ENCODE measurements at places on chromosomes 12 and 14. TPM values are rescaled to one million over a fixed set of nuclear protein-coding genes. Genes with fewer than 3 reads are reported as not detected.

GRCh38 chr12:92485351-92486348 is 217.1 kb upstream of the PLEKHG7 start:
- no peak for DNase-seq

DNA sequence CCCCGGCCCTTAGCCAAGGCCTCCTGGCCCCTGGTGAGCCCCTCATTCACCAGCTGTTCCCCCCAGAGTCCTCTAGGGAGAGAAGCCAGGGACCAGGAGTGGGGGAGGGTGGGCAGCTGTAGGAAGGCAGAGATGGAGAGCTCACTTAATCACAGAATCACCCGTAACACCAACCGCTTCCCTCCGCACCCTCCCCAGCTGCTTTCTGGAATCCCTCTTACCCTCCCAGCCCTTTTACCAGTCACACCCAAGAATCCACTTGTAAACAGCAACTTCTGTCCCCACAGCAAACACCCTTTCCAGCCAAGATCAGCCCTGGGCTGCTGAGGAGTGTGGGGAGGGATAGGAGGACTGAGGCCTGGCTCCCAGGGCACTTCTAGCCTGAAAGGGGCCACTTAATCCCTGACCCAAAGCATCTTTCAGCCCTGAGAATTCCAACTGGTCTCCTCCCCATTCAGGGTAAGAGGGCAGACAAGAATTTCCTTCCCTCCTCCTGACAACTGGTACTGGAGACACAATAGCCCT is 18.8 kb downstream of the NCKAP5L start:
- no peak for DNase-seq

GRCh38 chr14:93072659-93073357 is 42.9 kb downstream of the ITPK1 start:
- no peak for DNase-seq

Gene GSC
- not detected for total RNA-seq

DNA sequence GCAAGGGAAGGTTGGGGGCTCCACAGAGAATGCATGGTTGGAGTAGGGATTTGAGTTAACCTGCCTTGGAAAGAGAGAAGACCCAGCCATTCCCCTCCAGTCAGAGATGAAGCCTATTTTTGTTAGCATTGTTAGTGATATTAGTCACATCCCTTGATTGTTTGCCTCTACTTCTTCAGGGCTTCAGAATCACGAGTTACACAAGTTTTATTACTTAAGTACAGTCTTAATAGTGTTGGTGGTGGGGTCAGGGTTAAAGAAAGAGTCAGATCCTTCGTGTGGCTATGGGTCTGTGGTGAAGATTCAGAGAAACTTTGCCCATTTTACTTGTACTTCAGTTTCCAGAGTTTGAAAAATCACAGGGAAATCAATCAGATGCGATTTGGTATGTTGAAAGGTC is 363.1 kb downstream of the LRIG3 start:
- peak; percentile 90 for DNase-seq

Gene SIRT4
- 0.88 TPM for total RNA-seq

- DNase-seq: no peak
These were observed 107.6 kb downstream of the NAV3 start for GRCh38 chr12:77938301-77938700.

DNA sequence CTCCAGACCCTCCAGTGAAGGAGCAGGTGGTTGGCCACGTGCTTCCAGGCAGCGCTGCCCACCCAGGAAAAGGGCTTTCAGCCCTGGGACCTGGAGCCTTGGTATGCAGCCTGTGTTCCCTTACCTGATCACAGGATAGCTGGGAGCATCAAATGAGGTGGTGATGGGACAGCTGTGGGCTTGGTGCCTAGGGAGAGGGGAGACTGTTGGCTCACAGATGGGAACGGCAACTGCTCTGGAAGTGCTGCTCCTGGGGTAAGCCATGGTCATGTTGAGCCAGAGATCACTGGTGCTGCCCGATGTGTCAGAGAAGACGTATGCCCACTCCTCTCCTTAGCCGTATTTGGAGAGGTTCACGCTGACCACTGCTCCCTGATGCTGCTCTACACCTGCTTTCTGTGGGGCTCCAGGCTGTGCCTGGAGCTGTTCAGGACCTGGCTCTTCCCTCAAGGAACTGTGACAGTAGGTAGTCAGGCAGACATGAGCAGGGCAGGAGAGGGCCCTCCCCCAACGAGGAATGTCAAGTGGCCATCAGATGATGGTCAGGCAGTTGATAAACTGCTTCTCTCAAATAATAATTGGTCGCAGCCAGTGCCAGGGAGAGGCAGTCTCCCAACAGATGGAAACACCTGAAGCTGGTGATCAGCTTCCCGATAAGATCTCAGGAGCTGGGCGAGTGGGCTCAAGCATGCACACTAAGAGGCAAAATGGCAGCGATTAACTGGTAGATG is 2.8 kb upstream of the CYP46A1 start:
- no peak for DNase-seq

DNA sequence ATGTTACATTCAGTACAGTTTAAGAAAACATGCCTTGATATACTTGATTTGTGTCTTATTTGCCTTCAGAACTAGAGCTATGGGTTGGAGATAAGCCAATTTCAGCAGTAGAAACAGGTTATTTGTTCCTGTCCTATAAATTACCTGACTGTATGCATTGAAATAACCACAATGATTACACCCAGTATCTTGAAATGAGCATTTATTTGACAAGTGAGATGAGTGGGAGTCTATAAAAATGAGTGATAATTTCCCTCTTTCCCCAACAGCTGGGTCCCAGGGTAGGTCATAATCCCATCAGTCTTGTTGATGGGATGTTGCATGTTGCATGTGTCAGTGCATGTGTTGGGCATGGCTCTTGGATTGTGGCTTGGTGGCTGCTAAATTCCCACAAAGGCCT is 3.7 kb downstream of the TAS2R42 start:
- no peak for DNase-seq

Gene MDGA2
- total RNA-seq: 0.12 TPM

- DNase-seq: no peak
These were observed 36.6 kb downstream of the ETV6 start for GRCh38 chr12:11686120-11686519.

DNA sequence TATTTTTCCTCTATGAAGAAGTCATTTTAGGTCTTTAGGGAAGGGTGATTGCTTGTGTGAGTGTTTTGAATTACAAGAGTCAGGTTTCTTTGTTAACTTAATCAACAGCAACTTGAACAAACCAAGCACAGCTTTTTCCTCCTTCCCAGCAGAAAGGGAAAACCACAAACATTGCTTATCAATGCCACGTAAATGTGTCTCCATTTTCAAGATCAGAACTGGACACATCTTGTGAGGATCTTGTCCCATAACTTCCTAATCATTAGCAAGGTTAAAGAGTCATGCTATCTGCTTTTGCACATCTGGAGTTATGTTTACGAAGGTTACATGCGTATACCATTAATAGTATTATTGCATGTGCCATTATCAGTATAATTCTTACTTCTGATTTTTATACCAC is 248.0 kb upstream of the FLRT2 start:
- no peak for DNase-seq

DNA sequence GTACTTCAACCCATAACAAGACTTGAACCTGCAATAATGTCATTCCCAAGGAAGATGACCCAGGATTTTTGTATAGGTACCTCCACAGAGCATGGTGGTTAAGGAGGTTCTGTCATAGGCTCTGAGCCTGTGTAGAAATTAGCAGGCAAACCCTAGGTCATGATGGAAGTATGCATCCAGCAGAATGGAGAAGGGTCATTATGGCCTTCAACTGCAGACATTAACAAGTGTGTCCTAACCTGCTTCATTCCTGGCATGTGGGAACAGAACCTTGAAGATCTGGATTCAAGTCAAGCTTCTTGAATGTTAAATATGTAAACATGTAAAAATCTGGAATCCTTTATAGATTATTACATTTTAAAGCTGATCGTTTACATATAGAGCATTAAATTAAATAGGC is 116.2 kb upstream of the SLC38A4 start:
- DNase-seq: no peak

GRCh38 chr12:117028254-117028653 is 71.0 kb downstream of the TESC start:
- no peak for DNase-seq

Gene ASCL1
- not detected for total RNA-seq

Gene GLIPR1L2
- not detected for total RNA-seq

DNA sequence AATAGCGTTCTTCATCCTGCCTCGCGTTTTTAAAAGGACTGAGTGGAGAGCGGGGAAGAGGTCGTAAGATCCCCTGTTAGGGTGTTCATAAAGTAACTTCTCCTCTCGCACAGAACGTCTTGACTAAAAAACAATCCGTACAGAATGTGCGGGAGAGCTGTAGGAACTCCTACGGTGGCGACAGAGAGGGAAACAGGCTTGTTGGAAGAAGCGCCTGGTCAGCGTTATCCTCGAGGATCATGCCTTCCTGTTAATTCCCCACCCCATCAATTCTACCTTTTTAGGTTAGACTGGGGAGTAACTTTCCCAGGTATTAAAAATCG is 399 bp upstream of the WASHC4 start:
- no peak for DNase-seq

- DNase-seq: no peak
These were observed 416.7 kb downstream of the PDZRN4 start for GRCh38 chr12:41604830-41605229.

- no peak for DNase-seq
These were observed 35.5 kb upstream of the RASSF3 start for GRCh38 chr12:64574837-64575236.

- no peak for DNase-seq
These were observed 73.1 kb downstream of the ADCK1 start for GRCh38 chr14:77872983-77873382.

Gene LAG3
- total RNA-seq: not detected

GRCh38 chr14:76580399-76580798 is 180.9 kb upstream of the VASH1 start:
- no peak for DNase-seq

GRCh38 chr12:66453120-66453519 is 150.8 kb downstream of the HELB start:
- DNase-seq: no peak

Gene BMP4
- 50.6 TPM for total RNA-seq

DNA sequence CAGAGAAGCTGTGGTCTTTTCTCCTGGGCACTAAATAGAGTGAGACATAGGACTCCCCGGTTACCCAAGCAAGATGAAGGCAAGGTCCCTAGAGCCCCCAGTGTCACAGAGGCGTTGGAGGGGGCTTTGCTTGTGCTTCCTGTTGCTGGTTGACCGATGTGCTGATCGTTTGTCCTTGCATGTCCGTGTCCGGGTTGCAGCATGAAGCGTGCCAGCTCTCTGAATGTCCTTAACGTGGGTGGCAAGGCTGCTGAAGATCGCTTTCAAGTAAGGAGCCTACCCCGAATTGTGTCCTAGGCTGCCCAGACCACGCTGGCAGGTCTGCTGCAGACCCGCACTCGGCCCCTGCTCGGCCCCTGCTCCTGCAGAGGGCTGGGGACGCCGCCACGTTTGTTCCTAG is 23.1 kb downstream of the XRCC3 start:
- no peak for DNase-seq

GRCh38 chr12:128772249-128772648 is 51.5 kb downstream of the SLC15A4 start:
- DNase-seq: no peak

GRCh38 chr14:69917287-69917686 is 38.1 kb downstream of the SMOC1 start:
- DNase-seq: no peak

- no peak for DNase-seq
These were observed 7.2 kb downstream of the NDRG2 start for GRCh38 chr14:21017528-21018245.

DNA sequence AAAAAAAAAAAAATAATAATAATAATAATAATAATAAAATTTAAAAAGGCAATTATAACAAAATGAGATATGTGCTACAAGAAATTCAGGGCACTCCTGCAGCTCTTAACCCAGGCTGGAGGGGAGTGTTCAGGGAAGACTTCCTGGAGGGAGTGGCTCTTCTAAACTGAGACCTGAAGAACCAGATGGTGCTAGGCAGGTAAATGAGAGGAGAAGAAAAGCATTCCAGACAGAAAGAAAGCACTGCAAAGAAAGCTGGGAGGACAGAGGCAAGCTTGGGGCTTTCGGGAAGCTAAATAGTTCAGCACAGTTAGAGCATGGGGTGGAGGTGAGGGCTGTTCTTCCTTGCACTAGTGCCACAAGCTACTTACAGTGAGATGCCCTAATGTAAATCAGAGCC is 9.9 kb upstream of the SRSF9 start:
- no peak for DNase-seq

- no peak for DNase-seq
These were observed 2.3 kb downstream of the CINP start for GRCh38 chr14:102360388-102360787.

GRCh38 chr12:3933074-3933818 is 60.0 kb upstream of the PARP11 start:
- DNase-seq: no peak

Gene DNAH10
- total RNA-seq: not detected

- no peak for DNase-seq
These were observed 83.2 kb upstream of the HMGA2 start for GRCh38 chr12:65740873-65741600.

GRCh38 chr12:12749433-12749832 is 32.3 kb downstream of the CDKN1B start:
- no peak for DNase-seq

- no peak for DNase-seq
These were observed 35.4 kb upstream of the NKX2-8 start for GRCh38 chr14:36617824-36618223.

DNA sequence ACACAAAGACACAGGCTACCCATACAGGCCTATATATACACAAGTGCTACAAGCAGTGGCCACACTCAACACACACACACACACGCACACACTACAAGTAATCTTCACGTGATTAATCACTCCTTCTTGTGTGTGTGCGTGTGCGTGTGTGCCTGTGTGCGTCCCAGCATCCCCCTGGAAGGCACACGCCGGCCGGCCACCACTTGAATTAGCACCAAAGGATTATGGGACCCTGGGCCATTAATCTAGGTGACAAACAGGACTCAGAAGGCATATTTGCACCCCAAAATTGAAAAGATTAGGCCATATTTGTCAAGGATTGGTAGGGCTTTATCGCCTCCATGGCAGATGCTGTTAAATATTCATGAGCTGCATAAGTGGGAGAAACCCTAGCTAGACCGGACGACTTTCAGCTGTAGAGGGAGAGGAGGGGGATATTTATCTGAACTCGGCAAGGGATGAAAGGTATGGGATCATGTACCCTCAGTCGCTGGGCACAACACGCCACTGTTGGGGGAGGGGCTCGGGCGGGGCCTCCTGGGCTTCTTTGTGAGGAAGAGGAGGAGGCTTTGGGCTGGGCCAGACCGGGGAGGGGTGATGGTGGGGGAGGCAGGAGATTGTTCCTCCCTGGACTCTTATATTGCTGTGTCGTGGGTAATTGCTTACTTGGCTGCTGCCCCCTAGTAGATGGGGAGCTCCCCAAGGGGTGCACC is 89.6 kb upstream of the LHX5 start:
- no peak for DNase-seq

DNA sequence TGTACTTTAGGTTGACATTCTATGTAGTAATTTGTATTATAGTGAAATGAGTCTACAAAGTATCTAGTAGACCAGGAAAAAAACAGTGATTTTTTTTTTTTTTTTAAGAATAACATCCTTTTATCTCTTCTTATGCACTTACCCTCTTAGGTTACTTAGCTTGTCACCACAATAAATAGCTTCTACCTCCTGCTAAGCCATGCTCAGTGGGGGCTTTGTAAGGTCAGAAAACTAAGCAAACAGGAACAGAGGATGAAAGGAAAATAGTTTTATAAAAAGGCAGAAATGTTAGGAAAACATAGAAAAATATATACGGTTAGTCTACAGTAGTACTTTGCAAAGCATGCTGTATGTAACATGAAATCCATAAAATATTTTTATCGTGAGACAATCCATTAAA is 385.3 kb upstream of the ATXN7L3B start:
- no peak for DNase-seq

Gene KRT3
- not detected for total RNA-seq
